Stimulated activated CD8-positive, alpha-beta memory T cell treated with anti-CD3 and anti-CD28 coated beads, Interleukin-7, amount 100 ng/mL, for 1 hour (primary cell): ENCODE measurements at places on chromosomes 7 and 10.

GRCh38 chr7:4436361-4436895, 245.7 kb upstream of the FOXK1 start:
- DNase-seq = no peak

GRCh38 chr10:50347394-50347802, 96.1 kb upstream of the ASAH2 start:
- DNase-seq = no peak

DNA sequence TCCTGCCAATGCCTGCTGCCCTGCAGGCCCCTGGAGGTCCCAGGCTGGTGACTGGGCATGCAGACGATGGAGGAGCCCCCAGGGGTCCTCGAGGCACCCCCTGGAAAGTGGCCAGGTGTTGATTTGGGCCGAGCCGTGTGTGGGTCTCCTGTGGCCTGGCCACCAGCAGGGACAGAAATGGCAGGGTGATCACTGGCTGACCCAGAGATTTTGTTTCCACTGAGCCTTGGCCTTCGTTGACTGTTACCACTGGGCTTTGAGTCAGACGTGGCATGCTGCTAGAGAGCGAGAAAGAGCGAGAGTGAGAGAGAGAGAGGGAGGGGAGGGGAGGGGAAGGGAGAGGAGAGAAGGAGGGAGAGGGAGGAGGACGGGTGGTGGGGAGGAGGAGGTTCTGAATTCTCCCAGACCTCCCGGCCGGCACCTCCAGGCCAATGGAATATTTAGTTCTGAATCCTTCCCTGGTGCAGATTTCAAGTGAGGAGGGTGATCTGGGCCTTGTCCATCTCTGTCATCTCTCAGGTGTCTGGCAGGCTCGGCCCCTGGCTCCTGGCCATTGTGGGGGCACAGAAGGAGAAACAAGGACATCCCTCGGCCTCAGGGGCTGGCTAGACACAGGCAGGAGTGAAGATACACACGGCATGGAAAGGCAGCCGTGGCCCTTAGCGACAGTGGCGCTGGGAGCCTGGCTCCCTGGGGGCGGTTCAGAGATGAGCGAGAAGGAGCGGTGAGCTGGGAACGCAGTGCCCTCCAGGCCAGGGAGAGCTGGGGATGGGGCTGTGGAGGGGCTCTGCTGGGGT, 58.2 kb downstream of the GLRX3 start:
- DNase-seq = no peak

GRCh38 chr10:46234431-46235060, 52.3 kb upstream of the ANTXRL start:
- no peak for DNase-seq

- DNase-seq = peak; percentile 32
These were observed at the start of gene HOXA4 for GRCh38 chr7:27130540-27131389. TSS of gene HOXA4 (minus strand) at chr7:27130757. CDS start at chr7:27130733, 24 bp downstream.

- no peak for DNase-seq
These were observed 257.6 kb upstream of the LRGUK start for GRCh38 chr7:133869556-133869955.

DNA sequence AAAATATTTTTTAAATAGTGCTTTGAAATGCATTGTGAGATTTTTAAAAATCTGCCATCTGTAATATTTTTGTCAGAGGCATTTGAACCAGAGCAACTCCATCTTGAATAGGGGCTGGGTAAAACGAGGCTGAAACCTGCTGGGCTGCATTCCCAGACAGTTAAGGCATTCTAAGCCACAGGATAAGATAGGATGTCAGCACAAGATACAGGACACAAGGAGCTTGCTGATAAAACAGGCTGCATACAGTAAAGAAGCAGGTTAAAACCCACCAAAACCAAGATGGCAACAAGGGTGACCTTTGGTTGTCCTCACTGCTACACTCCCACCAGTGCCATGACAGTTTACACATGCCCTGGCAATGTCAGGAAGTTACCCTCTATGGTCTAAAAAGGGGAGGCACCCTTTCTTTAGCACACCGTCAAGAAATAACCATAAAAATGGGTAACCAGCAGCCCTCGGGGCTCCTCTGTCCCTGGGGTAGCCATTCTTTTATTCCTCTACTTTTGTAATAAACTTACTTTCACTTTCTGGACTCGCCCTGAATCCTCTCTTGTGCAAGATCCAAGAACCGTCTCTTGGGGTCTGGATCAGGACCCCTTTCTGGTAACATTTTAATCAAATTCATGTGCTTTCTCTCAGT, 273.7 kb downstream of the SEMA3D start:
- no peak for DNase-seq

DNA sequence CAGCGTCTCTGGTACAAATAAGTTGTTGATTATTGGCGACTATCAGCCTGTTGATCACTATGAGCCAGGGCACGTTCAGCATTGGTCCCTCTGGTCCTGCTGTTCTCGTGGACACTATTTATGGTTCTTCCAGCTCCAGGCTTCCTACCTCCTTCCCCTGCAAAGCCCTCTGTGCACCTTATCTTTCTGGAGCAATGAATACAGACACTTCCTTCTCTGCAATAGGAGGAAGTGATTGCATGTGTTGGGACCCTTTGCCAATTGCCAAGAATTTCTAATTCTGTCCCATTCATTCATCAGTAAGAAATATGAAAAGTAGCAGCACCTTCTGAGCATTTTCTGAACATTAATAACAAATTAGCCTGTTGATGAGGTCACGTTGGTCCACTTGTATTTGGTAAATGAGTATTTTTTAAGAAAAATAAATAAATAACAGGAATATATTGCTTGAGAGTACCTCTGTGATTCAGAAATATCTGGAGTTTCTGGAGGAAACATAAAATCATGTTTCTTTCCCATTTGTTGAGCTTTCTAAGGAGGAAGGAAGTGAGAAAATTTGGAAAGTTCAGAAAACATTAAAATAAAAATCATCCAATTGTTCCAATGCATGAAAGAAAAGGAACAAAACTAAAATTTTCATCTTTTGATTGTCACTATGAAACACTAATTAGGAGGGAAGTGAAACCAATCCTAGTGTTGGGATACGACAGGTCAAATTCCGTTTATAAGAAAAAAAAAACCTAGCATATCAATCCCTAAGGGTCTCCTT, 259.1 kb upstream of the KLF6 start:
- DNase-seq = no peak

GRCh38 chr7:18064242-18064838, 36.7 kb upstream of the PRPS1L1 start:
- DNase-seq = no peak

DNA sequence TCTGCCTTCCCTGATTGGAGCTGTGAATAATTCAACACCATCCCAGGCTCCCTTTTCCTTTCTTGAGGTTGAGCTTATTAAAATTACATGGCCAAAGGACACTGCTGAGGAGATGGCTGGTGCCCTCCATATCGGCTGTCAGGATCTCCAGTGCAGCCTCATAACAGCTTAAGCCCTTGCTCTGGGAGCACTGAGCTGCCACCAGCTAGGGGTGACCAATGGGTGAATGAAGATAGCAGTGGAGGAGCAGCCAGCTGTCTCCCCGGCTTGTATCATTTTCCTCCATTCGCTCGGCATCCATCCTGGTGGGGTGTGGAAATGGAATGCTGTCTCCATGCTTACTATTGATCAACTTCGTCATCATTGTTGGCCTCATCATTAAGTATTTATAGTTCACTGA, 154.6 kb downstream of the TMEM178B start:
- no peak for DNase-seq
